ENCODE measurements at places on chromosomes 11 and 22.

- DNase-seq = no peak
These were observed 8.2 kb downstream of the LRFN4 start for GRCh38 chr11:66864924-66865697.

DNA sequence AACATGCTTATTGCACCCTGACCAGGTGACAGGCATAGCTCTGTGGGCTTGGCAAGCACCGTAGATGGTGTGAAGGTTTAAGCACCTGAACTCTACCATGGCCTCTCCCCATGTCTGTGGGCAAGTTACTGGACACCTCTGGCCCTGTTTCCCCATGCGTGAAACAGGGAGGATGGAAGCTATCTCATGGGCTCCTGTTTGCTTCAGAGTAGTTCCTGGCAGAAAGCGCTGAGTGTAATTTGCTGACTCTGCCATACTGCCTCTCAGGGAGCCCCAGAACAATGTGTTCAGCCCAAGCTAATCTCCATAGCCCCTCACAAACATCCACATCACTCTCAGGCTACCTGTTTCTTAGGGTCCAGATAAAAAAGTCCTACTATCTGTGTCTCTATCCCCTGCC, 2.4 kb downstream of the CBX6 start:
- no peak for DNase-seq

- DNase-seq = no peak
These were observed 57.0 kb downstream of the PISD start for GRCh38 chr22:31604746-31605705.

- DNase-seq = no peak
These were observed 29.8 kb downstream of the NEFH start for GRCh38 chr22:29509815-29510214.

- DNase-seq = no peak
These were observed 51.3 kb upstream of the LARGE1 start for GRCh38 chr22:33971561-33971961.

DNA sequence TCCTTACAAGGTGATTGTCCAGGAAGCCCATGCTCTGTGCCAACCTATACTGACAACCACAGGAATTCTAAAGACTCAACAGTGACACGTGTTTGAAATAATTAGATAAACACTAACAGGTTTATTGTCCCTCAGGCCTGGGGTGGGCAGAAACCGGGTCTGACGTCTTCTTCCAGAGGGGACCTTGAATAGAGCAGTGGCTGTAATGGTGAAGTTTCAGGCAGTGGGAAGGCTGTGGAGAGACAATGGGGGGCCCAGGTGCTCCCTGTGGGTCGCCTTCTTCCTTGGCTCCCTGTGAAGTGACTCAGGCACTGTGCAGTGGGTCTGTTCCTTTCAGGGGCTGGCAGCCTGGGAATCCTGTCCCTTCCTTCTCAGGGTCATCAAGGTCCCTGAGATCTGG, 54.6 kb downstream of the OTOG start:
- no peak for DNase-seq

DNA sequence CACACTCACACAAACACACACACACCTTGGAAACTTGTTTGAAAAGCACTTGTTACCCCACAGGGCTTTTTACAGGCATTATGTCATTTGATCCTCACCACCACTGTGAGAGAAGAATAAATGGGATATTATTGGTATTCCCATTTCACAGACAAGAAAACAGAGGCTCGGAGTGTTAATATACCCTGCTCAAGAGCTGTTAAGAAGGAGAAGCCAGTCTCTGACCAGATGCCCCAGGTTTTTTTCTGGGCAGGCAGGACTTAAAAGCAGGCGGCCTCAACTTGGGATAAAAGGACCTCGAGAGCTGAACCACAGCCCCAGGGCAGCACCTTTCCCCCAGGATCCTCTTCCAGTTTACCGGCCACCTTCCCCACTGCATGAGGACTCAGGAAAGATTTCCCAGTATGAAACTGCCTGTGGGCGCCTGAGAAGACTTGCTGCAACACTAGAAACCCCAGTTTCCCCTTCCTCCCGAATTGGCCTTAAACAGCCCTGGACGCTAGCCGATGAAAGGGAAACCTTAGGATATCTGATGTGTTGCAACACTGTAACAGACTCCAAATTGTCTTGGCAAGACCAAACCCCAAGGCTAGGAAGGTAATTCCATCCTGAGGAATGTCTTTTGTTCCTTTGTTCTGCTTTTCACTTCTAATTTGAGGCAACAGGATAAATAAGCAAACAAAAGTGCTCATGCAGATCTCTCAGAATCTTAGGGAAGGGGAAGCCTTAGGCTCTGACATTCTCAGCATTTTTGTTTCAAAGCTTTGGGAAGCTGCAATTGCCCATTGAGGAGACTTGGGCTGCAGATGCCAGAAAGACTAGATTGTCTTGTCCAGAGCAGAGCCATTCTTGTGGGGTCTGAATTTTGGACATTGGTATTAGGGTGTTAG, 173.5 kb downstream of the TRIM29 start:
- DNase-seq = no peak

- DNase-seq = no peak
These were observed 138.0 kb upstream of the POU2AF2 start for GRCh38 chr11:111107501-111107900.

DNA sequence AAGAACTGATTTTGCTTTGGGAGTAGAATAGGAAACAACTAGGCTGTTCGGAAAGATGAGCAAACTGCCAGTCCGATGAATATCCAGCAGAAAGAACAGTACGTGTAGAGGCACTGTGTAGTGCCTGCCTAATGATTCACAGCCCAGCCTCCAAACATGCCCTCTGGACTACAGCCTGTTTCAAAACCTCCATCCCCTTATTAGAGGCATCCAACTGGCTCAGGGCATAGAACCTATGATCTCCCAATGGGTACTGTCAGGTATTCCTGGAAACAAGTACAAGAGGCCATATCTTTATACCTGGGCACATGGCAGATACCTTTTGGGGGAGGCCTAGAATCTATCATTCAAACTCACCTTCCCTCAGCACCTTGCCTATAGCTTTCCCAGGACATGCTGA, 4.9 kb downstream of the RRP8 start:
- DNase-seq = no peak

DNA sequence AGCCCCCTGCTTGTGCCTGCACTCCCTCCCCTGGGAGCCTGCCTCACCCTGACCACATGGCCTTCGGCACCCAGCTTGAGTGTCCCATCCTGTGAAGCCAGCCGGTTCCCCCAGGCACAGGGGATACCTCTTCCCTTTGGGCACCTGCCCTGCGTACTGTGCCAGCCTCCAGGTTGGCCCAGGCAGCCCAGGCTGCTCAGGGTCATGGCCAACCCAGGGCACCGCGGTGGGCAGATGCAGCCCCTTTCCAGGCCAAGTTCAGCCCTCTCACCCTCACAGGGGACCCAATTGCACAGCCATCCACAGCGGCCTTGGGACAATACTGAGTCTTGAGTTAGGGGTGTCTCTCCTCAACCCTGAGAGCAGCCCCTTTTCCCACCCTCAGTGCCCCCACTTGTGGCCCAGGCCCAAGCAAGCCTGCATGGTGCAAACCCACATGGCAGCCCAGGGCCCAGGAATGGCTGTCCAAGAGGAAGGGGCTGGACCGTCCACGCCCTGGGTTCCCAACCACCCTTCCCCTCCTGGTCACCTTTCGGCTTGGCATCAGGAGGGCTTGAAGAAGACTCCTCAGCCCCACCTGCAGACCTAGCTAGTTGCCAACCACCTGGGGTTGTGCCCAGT, 87.7 kb downstream of the CDKN1C start:
- DNase-seq = no peak

DNA sequence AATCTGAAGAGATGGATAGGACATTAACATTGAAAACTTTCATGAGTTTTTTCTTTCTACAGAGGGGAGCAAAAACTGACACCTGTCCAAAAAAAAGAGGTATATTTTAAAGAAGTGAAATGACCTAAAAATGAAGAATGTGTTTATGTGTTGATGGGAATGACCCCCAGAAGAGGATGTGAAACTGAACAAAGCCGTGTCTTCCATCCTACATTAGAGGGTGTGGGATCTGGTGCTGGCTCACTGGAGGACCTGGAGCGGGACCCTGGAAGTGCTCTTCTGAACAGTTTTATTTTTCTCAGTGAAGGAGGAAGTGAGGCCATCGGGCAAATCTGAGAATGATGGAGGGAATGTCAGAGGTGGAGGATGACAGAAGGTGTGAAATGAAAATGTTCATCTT, 470.1 kb downstream of the NTM start:
- no peak for DNase-seq

GRCh38 chr11:22703040-22703439, 36.6 kb downstream of the GAS2 start:
- peak; percentile 22 for DNase-seq

DNA sequence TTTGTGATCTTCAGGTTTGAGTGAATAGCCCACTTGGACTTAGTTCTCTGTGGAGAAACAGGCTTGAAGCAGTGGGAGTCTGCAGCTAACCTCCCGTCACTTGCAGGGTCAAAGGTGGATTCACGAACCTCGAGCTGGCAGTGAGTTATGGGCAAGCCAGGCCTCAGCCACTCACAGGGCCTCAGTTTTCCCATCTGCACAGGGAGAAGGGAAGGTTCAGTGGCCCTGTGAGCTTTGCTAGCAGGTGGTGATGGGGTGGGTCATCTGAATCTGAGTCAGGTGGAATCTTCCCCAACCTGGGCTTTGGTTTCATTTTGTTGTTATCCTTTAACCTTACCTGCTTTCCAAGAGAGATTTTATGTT, 86.6 kb upstream of the GRIK4 start:
- no peak for DNase-seq

- DNase-seq = no peak
These were observed 30.6 kb downstream of the FAM118A start for GRCh38 chr22:45340323-45340722.

DNA sequence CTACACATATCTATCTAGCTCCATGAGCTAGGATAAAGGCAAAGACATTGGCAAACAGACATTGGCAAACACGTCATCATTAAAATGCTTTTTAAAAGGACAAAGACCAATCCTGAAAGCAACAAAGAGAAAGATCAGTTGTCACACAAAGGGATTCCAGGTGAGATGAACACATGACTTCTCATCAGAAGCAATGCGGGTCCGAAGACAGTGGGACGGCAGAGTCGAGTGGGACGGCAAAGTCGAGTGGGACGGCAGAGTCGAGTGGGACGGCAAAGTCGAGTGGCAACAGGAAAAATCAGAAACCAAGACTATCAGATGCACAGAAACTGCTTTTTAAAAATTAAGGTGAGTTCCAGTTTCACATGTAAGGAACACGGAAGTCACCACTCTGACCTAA, 609.5 kb downstream of the BRD1 start:
- DNase-seq = no peak

- no peak for DNase-seq
These were observed 53.8 kb upstream of the CHRM4 start for GRCh38 chr11:46445192-46445919.

DNA sequence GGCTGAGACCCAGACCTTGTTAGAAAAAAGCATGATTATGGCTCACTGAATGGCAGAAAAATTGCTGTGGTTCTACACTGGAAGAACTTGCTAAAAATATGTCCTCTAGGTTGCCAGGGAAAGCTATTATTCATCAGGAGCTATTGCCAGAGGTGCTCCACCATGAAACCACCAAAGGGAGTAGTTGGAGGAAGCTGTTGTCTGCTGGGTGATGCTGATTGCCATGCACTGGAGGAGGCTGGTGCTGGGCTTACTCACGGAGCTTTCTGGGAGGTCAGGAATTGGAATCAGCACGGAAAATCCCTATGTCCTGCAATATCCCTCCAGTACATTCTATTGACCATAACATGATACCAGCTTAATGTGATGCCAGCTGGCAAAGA, 199.6 kb upstream of the ZBED5 start:
- DNase-seq = no peak

DNA sequence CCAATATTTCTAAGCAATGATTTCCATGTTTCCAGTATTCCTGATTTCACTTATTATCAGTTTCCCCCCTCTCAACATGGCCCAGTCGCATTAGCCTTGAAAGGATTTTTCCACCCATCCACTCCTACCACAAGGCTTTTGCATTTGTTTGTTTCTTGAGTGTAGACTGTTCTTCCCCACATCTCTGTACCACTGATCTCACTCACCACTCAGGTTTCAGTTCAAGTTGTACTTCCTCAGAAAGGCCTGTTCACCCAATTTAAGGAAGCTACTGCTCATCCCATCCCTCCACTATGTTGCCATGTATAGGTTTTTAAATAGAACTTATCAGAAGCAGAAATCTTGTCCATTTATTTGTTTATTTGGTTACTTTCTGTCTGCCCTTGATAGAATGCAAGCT, 472.3 kb downstream of the FAM181B start:
- no peak for DNase-seq

GRCh38 chr22:35649636-35650250, 1.5 kb downstream of the APOL6 start:
- no peak for DNase-seq

GRCh38 chr22:40196628-40197360, 19.1 kb downstream of the TNRC6B start:
- DNase-seq = peak; percentile 98

DNA sequence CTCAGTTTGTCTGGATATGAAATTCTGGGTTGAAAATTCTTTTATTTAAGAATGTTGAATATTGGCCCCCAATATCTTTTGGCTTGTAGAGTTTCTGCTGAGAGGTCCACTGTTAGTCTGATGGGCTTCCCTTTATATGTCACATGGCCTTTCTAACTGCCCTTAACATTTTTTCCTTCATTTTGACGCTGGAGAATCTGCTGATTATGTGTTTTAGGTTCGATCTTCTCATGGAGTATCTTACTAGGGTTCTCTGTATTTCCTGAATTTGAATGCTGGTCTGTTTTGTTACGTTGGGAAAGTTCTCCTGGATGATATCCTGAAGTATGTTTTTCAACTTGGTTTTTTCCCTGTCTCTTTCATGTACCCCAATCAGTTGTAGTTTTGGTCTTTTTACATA, 22.8 kb downstream of the OR52A5 start:
- no peak for DNase-seq

- no peak for DNase-seq
These were observed 38.3 kb downstream of the TBX1 start for GRCh38 chr22:19798891-19799293.

- DNase-seq = no peak
These were observed 165.5 kb upstream of the NTM start for GRCh38 chr11:131204765-131205380.
